Large intestine (tissue), 12 donors: ENCODE measurements at places on chromosomes 4 and X.

DNA sequence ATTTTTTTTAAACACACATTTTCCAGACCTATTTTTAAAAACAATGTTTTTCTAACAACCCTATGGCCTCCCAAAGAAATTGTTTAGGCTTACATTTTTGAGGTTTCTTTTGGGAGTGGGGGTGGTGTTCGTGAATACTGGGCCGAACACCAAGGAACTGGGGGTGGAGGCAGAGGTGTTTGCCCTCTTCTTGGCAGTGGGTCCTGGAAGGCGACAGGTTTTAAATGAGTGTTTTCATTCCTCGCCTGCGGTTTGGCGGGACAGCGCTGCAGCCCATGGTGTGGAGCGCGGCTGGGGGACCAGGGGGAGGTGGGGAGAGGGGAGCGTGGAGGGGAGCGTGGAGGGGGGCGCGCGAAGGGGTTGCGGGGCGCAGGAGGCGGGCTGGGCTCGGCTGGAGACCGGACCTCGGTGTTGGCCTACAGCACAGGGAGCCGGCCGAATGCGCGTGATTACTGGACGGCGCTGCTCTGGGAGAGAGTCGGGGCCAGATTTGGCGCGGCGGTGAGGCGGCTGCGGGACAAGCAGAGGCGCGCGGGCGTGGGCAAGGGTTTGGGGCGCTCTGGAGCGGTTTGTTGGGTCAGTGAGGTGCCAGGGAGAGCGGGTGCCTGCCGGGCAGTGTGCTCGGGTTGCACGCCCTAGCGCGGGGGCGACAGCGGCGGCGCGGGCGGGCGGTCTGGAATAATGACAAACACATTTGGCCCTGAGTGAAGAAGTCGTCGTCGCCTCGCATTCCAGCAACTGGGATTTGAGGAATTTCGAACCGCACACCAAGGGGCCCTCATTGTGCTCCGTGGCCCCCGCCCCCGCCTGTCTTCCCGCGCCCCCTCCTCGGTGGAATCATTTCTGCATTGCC lies 764 bp downstream of the PDGFRA start:
- DNase-seq = no peak

DNA sequence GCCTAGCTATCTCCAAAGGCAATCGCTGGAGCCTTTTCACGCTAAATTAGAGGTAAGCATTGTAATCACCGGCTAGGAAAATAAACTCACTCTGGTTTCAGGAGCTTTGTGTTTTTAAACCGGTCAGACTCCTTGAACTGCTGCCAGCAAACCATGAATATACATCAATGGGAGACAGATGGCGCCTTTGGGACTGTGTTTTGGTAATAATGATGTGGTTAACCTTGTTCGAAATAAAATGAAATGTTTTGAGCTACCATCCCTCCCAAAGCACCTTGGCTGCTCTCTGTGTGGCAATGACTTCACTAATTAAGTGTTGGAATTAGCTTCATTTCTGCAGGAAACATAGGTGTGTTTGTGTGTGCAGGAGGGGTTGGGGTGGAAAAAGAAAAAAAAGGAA lies 65.3 kb downstream of the CLNK start:
- DNase-seq = no peak

GRCh38 chr4:189802884-189803283 lies 137.8 kb upstream of the FRG1 start:
- DNase-seq = no peak

GRCh38 chr4:19689511-19689910 lies 562.2 kb upstream of the SLIT2 start:
- DNase-seq = no peak

GRCh38 chrX:22057667-22058066 lies 25.5 kb downstream of the PHEX start:
- no peak for DNase-seq

GRCh38 chr4:103497692-103498091 lies 222.1 kb downstream of the TACR3 start:
- DNase-seq = no peak

- peak; percentile 45 for DNase-seq
Observed at GRCh38 chr4:2075987-2076907, 17.1 kb downstream of the NAT8L start.

GRCh38 chr4:188707036-188707435 lies 567.8 kb downstream of the TRIML1 start:
- no peak for DNase-seq

DNA sequence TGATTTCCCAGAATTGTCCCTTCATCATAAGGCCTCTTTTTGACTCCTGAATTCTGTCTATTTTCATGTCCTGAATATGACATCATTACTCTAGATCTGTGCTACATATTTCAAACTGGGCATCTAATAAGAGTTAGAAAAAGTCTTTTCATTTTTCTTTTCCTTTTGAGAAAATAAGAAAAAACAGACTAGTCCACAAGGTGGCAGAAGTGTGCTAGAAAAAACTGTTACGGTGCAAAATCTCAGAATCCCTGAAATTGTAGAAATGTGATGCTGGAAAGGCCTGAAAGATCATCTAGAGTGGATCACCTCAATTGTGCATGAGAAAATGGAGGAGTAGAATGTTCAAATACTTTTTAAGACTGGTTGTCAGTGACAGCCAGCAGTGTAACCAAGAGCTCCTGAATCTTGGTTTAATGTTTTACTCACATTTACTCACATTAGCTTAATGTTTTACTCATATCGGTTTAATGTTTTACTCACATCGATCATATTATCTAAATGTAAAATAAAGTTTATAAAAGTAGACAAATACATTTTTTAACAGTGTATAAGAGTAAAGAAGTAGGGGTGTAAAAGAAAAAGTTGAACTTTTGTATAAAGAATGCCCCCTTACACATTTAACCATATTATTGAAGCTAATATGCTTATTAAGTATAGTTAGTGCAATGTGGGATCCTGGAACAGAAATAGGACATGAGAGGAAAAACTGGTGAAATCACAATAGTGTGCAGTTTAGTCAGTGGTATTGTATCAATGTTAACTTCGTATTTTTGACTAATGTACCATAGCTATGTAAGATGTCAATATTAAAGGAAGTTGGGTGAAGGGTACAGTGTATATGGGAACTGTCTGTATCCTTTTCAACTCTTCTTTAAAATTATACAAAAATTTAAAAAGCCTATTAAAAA lies 15.2 kb downstream of the ASB11 start:
- no peak for DNase-seq

GRCh38 chrX:149541521-149542047 lies 772 bp downstream of the EOLA1 start:
- peak; percentile 12 for DNase-seq

DNA sequence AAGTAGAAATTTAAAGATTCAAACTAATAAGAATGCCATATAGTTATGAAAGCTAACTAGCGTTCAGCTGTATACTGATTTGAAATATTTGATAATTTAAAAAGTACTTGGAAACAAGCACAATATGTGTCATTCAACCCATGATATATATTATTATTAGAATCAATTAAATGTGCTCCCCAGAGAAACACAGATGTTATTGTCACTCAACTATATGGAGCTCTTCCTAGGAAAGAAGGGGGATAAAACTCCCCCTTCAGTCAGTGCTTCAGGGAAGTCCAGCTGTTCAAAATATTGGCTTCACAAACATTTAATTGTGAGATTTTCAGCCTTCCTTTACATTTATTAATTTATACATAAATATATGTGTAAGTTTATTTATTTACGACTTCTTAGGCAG lies 135.9 kb downstream of the SLC4A4 start:
- DNase-seq = no peak

- no peak for DNase-seq
Observed at GRCh38 chrX:3134316-3134945, 93.2 kb downstream of the ARSF start.

DNA sequence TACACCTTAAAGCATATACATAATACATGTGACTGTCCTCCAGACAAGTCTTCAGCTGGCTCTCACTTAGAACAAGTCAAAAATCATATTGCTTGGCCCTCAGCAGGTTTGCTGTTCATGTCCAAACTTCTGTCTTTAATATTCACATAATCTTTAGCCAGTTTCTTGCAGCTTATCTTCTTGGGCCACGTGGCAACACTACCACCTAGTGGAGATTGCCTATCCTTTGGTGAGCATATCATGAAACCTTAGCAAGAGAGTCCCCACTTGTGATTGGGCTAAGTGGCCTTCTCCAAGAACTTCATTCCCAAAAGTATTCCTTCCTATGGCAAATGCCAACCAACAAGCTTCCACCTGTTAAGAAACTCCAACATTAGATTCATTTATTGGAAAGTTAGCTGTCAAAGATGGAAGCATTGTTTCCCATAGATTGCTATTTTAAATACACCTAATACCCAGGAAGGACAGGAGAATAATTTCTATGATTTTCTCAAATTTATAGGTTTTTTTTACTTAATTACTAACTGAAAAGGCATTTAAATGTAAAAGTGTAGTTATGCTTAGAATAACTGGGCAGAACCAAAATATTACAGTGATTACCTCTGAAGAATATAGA lies 231.9 kb upstream of the INTU start:
- DNase-seq = peak; percentile 29

DNA sequence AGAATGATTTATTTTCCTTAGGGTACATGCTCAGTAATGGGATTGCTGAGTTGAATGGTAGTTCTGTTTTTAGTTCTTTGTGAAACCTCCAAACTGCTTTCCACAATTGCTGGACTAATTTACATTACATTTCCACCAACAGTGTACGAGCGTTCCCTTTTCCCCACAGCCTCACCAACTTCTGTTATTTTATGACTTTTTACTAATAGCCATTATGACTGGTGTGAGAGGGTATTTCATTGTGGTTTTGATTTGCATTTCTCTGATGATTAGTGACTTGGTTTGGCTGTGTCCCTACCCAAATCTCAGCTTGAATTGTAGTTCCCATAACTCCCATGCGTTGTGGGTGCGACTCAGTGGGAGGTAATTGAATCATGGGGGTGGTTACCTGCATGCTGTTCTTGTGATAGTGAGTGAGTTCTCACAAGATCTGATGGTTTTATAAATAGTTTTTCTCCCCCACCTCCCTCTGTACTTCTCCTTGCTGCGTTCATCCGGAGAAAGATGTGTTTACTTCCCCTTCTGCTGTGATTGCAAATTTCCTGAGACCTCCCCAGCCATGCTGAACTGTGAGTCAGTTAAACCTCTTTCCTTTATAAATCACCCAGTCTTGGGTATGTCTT lies 95.1 kb downstream of the GBA3 start:
- no peak for DNase-seq

- DNase-seq = no peak
Observed at GRCh38 chr4:183263787-183264386, 56.2 kb downstream of the CLDN22 start.

DNA sequence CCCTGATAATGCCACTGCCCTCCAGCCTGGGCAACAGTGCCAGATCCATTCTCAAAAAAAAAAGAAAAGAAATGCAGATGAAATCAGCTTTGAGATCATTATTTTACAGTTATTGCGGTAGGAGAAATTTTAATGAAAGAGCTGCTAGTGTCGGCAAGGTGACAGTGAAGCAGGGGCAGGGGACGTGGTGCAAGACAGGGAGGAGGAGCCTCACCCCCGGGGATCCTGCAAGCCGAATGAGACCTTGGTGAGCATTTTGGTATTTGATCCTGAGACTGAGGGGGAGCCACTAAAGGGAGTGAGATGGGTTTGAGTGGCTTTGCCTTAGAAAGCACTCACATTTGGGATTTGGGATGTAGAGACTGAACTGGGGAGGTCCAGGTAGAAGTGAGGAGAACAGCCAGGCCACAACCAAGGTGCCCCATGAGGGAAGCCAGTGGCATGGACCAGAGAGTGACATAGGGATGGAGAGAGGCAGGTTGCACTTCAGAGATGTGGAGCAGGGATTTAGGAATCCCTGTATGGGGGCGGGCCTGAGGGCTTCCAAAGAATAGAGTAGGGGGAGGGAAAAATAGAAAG lies 23.6 kb downstream of the RBM10 start:
- DNase-seq = no peak
